ENCODE measurements at places on chromosomes 7 and 10.

GRCh38 chr7:134367956-134368749 lies 51.4 kb upstream of the SLC35B4 start:
- DNase-seq = no peak

- DNase-seq = no peak
These were observed 385.4 kb upstream of the ANKRD30A start for GRCh38 chr10:36739884-36740445.

- no peak for DNase-seq
These were observed 14.0 kb upstream of the IL6 start for GRCh38 chr7:22712999-22713398.

- DNase-seq = no peak
These were observed 52.3 kb downstream of the CYP26A1 start for GRCh38 chr10:93125966-93126365.

DNA sequence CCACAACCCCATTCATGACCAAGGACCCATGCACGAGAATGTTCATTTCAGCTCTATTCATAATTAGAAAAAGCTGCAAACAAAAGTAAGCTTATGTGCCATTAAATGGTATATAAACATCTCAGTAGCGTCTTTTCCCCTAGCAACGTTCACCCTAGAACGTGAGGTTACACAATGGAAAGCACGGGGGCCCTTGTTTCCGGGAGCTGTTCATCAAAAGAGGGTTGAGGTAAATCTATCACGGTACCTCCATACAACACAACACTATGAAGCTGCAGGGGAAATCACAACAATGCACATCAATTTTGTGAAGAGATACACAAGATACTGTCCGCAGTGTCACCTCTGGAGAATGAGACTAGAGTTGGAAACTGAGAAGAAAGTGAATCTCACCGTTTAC lies 80.9 kb upstream of the DDC start:
- no peak for DNase-seq

DNA sequence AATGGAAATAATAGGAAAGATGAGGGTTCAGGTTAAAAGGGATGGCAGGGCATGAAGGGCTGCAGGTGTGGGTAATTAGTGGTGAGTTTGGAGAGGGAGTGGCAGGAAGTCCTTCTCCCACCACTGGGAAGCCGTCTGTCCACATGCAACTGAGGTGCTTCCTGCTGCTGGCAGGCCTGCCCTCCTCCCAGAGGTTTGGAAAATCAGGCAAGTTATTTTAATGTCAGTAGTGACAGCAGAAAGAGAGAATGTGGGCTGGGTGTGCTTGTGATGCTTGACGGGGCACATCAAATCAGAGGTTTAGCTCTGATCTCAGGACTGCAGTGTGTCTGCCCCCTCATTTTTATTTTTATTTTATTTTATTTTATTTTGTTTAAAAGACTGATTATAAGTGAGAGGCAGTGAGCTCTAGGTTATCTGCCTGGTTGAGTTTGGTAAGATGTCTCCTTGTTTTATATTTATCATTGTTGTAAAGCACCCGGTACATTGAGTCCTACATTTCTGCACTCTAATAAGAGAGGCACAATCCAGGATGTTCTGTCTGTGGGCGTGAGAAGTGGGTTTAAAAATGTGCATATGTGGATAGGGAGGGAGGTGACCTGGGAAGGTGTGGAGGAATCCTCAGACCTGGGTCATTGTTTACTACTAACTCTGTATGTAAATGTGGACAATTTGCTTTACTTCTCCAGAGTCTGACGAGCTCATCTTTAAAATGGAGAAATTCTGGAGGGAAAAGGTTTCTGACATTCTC lies 504.4 kb downstream of the LRMDA start:
- DNase-seq = no peak

- no peak for DNase-seq
These were observed 380.9 kb downstream of the PARD3 start for GRCh38 chr10:34434119-34434594.

GRCh38 chr7:45410893-45411292 lies 163.3 kb upstream of the ADCY1 start:
- DNase-seq = no peak

DNA sequence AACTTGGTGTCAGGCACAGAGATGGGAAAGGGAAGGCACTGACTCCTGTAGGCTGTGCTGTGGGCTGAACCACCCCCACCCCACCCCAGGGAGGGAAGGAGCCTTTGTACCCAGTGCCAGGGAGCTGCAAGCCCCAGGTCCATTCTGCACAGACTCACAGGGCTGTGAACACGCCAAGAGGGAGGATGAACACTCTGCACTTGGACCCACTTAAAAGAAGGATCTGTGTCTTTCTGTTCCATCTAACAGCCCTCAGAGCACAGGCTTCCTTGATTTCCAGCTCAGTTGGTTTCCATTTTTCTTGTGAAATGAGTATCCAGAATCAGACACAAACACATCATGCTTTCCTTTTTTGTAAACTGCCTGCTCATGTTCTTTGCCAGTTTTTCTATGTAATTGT lies 84.9 kb downstream of the GRB10 start:
- no peak for DNase-seq

DNA sequence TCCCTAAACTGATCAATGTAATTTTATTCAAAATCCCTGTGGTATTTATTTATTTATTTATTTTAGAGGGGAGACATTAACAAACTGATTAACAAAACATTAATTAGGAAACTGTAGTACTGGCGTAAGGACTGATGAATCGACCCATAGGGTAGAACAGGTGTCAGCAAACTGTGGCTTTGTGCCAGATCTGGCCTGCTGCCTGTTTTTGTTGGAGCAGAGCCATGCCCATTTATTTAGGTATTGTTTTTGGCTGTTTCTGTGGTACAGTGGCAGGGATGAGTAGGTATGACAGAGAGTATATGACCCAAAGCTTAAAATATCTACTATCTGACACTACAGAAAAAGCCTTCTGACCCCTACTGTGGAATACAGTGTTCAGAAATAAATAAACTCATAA lies 332.5 kb upstream of the ETV1 start:
- no peak for DNase-seq

DNA sequence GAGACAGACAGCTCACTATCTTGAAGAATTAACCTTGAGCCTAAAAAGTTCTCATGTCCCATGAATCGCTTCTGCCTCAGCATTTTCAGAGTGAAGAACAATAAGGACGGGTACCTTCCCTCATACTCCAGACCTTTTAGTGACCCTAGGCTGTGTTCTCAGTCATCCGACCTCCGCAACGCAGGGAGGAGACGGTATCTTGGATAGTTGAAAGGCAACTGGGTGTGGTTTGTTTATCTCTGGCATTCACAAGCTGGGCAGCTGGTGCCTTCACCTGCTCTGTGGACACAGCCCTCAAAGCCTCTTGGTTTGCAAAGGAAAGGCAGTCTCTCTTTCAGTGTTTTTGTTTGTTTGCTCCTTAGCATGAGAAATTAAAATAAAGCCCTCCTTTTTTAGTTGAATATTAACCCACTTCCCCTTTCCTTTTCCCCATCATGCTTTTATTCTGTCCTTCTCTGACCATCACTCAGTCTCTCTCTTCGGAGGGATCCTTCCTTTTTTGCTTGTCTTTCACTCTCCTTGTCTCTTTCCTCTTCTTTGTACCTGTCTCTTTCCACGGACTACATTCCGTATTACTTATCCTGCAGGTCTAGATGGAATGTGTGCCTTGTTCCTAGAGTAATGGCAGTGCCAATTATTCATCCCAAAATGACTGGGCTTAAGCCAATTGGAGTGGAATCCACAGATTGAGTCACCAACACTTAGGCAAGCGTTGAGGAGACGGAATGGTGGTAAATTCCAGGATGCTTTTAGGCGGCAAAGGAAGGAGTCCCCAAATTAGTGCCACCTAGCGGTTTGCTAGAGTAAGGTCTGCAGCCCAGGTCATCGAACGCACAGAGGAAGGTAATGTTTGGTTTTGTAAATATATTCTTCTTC lies 45.8 kb downstream of the PRR15 start:
- DNase-seq = peak; percentile 22

GRCh38 chr10:28664369-28664740 lies 13.0 kb upstream of the BAMBI start:
- DNase-seq = no peak

- no peak for DNase-seq
These were observed 73.9 kb downstream of the BICC1 start for GRCh38 chr10:58586282-58587245.

- no peak for DNase-seq
These were observed 22.0 kb upstream of the FZD1 start for GRCh38 chr7:91242097-91242844.

- no peak for DNase-seq
These were observed 18.5 kb upstream of the ANTXRL start for GRCh38 chr10:46268076-46268881.

DNA sequence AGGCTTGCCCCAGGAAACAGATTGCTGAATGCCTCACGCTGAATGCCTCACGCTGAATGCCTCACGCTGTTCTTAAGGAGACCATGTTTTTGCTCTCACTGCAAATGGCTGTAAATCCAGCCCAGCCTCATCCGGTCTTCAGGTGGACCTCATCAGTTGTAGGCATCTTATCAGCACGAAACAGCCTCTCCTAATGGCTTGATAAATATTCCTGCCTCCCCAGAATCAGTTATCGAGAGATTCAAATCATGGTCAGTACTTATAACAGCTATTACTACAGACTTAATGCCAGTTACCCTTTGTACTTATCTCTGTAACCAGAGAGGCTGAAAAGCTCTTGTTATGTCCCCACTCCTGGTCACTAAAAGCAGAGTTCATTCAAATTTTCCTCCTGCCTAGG lies 290.6 kb downstream of the FZD1 start:
- no peak for DNase-seq

GRCh38 chr7:108605559-108606201 lies 36.0 kb downstream of the DNAJB9 start:
- no peak for DNase-seq

GRCh38 chr7:151137076-151137675 lies 30.3 kb downstream of the GBX1 start:
- peak; percentile 13 for DNase-seq
